Fibroblast of the conjunctiva (primary cell): ENCODE measurements at places on chromosomes 7 and 10.
A peak's percentile ranks its signal among the peaks of the same experiment; 100 is the strongest.

GRCh38 chr10:125687507-125688185 lies 4.7 kb upstream of the TEX36 start:
- DNase-seq = no peak

DNA sequence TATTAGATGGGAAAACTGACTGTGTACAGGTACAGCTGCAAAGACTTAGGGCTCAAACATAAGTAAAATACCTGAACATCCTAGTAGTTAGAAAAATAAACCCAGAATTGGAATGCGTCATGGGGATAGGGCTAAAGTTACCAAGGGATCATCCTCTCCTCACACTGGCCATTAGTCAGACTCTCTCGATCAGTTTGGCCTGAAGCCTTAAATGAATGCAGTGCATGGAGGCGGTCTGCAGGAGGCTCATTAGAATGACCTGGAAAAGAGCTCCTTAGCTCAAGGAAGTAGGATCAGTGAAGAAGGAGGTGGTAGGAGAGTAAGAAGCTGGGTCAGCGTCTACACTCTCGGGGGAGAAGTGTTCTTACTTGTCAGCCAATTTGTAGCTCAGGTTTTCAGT lies 35.3 kb downstream of the DENND2A start:
- DNase-seq = no peak

DNA sequence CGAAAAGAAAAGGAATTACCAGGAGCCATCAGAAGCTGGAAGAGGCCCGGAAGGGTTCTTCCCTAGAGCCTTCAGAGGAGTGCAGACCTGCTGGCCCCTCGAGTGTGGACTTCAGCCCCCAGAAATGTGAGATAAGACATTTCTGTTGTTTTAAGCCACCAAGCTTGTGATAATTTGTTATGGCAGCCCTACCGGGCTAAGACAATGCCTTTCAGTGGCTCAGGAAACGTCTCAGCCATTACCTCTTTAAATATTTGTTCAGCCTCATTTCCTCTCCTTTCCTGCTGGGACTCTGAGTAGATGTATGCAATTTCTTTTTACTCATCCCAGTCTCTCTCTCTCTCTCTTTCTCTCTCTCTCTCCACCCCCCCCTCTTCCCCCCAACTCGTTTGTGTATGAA lies 174.7 kb upstream of the GRB10 start:
- no peak for DNase-seq

DNA sequence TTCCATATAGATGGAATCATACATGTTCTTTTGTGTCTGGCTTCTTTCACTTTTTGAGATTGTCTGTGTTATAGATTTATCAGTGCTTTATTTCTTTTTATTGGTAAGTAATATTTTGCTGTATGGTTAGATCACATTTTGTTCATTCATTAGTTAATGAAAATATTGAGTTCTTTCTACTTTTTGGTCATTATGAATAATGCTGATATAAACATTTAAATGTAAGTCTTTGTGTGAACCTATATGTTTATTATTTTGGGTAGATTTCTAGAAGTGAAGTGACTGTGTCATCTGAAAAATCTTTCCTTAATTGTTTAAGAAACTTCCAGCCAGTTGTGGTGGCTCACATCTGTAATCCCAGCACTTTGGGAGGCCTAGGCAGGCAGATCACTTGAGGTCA lies 11.4 kb upstream of the VWDE start:
- DNase-seq = no peak

- DNase-seq = peak; percentile 73
These were observed 603.4 kb downstream of the SORCS1 start for GRCh38 chr10:106560925-106561640.
